ENCODE measurements at places on chromosomes 2 and 18.
A peak's percentile ranks its signal among the peaks of the same experiment; 100 is the strongest.

GRCh38 chr2:200585730-200586643 is at the start of gene AOX1:
TSS of gene AOX1 (plus strand) at chr2:200586014. CDS start at chr2:200586109, 95 bp downstream.
- peak; percentile 63 for DNase-seq

DNA sequence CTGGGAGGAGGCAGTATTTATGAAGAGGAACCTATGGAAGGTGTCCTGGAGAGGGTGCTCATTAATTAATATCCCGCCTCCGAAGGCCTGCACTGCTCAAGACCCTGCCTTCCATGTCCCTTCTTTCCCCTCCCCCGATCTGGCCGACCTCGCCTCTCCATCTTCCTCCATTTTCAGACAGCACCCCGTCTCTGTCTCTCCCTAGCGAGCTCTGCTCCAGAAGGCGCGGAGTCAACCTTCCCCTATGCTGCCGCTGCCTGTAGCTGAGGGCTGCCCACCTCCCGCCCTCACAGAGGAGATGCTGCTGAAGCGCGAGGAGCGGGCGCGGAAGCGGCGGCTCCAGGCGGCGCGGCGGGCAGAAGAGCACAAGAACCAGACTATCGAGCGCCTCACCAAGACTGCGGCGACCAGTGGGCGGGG is 1.1 kb upstream of the WBP1 start:
- peak; percentile 17 for DNase-seq

DNA sequence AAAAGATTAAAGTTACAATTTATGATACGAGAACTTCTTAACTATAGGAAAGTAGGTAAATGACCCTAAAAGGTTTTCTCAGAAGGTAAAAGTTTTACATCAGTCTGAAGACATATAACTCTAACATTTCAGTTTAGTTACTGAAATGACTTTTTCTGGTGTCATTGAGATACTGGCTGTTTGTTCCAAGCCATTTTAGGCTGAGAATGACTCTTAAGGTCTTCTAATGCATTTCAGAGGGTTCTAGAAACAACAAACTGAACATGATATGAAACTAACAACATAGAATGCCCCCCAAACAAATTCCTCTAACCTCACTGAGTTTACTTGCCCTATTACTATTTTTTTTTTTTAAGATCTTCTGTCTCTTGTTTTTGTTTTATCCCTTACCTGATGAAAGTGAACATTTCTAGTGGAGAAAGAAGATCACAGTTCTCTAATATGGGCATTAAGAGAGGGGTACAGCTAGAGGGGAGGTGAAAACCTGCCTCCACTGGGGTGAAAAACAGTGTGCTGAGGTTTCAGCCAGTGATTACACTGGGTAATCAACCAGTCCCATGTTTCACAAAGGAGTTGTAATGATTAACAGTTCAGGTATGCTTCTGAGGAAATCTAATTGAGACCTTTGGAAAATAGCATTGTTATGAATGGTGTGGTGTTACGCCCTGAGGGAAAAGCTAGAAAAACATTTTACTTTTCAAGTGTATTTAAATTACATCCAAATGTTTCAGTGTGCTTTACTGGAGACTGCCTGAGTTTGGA is 11.2 kb downstream of the NABP1 start:
- DNase-seq = peak; percentile 85

DNA sequence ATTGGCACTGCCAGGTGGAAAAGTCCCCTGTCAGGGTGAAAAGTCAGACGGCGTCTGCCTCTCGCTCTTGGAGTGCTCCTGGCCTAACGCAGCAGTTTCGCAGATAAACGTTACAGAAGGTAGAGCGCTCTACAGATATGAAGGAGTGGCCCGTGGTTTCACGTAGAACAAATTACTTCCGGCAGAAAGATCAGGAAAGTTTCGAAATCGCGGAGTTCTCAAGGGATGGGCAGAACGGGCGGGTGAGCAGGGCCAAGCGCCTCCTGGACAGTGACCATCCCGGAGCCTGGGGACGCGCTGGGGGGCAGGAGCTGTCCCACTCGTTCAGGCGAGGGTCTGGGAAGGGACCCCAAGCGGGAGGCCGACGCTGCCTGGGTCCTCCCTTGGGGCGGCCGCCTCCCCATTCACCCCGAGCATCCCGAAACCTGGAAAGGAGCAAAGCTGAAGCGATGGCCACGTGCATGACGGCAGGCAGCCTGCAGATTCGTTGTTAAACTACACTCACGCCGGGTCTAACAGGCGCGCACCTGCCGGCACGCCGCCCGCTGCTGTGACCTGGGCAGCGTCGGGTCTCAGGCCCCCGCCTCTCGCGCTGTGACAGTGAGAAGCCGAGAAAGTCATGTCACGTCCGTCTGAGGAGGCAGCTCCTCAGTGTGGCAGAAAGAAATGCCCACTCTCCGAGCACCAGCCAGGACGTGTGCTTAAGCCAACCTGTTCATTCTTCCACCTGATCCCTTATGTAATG is 122.9 kb upstream of the SALL3 start:
- DNase-seq = no peak

- DNase-seq = no peak
These were observed 507.9 kb upstream of the CDH2 start for GRCh38 chr18:28684746-28685355.

GRCh38 chr2:6368281-6368680 is 497.4 kb downstream of the CMPK2 start:
- DNase-seq = peak; percentile 80

- DNase-seq = no peak
These were observed 11.3 kb downstream of the GATA6 start for GRCh38 chr18:22180722-22181121.

GRCh38 chr2:100877555-100877954 is 57.6 kb downstream of the NPAS2 start:
- peak; percentile 51 for DNase-seq

DNA sequence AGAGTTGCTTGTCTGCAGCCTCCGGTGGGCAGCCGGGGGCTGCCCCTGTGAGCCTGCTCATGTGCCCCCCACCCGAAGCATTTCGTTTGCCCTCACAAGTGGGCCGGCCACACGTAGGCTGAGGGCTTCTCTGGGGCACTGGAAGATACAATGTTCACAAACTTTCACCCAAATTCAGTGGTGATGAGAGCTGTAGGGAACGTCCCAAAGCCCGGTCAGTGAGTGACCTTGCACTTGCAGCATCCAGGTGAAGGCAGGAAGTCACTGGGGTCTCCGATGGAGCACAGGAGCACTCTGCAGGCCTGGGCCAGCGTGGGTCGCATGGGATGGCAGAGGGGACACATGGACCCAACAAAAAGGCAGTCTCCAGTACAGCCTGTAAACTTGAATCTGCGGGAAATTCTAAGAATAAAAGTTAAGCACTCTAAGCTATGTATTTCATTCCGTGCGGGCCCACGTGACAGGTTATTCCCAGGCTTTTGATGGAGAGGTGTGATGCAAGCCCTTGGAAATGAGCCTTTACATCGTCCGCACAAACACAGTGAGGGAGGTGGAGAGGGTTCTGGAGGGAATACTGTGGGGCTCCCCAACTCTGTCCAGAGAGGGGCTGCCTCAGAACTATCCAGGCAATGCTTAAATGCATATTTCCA is 42.5 kb downstream of the CNGA3 start:
- DNase-seq = no peak

DNA sequence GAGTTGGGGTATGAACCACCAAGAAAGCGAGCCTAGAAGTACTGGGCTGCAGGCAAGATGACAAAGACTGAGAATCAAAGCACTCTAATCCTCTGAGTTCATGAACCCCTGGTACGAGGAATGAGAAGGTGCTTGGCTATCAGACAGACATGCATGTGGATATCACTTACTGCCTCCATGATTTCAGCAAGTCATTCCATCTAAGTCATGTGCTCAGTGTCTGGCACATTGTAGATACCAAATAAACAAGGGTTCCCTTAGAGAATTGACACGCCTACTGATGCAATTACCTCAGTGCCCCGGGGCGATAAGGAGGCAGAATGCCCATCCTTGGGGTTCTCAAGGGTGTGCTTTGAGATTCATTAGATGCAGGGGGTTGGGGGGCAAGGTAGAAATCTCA is 125.6 kb upstream of the PKDCC start:
- DNase-seq = no peak

GRCh38 chr2:113829270-113829669 is 60.6 kb upstream of the ACTR3 start:
- no peak for DNase-seq

- DNase-seq = peak; percentile 86
These were observed 54.9 kb upstream of the CAPN13 start for GRCh38 chr2:30862054-30862651.

DNA sequence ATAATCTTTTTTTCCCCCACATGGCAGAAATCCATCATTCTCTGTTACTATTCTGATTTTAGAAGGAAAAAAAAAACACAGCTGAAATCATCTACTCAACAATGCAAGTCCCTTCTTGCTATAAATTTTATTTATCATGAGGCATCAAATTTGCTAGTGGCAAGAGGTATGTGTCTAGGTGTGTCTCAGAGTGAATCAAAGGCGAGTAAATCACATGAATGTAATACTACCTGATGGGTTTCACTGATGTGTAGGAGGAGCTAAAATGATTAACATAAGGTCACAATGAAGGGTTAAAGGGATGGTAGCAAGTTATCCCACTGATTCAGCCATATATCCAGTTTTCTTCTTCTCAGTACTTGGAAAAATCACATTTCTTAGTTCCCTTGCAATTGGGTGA is 24.5 kb upstream of the PELI1 start:
- DNase-seq = no peak

GRCh38 chr2:100193291-100193710 is 50.9 kb upstream of the AFF3 start:
- no peak for DNase-seq

DNA sequence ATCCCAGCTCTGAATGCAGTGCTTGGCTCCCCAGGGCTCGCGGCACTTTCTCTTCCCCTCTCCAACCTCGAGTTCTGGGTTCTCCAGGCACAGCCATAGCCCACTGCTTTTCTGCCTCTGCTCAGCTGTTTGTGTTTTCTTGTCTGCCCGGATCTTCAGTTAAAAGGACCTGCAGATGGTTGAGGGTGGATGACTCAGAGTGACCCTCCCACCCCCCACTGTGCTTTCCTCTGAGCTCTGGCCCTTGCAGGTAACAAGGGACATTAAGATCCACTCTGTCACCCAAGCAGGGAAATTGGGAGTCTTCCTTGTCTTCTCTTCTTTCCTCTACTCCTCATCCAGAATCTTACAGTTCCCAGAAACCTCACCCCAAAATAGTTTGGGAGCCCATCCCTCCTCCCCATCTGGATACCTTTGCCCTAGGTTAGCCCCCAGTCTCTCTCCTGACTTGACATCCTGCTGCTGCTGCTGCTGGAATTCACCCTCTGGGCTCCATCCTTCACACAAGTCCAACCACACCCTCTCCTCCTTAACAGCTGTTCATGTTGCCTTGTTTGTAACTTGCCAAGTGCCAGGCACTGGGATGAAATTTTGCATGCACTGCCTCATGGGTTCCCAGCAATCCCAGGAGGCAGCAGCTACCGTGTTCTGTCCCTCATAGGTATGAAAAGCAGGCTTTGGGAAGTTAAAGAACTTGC is 157.9 kb upstream of the TTC39C start:
- DNase-seq = no peak

GRCh38 chr2:219511547-219512325 is 2.5 kb upstream of the ASIC4 start:
- DNase-seq = no peak

- no peak for DNase-seq
These were observed 13.9 kb downstream of the PSMD14 start for GRCh38 chr2:161321944-161322648.

DNA sequence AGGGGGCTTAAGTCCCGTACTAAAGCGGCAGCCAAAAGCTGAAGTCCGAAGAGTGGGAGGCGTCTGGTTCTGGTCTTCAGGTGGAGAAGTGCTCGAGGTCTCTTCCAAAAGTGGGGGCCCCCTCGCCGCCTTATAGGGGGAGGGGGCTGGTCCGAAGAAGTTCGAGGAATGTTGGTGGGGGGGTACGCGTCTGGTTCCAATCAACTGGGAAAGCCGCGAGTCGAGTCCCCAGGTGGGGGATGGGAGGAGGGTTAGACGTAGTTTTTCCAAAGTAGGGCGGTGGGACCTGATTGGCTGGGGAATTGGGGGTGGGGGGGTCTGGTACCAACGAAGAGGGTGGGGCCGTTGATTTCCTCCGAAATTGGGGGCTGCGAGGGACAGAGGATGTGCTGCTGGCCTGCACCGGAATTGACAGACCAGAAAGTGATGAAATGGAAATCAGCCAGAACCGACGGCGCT is 594 bp downstream of the ITM2C start:
- DNase-seq = no peak

GRCh38 chr2:171480908-171481307 is 41.4 kb upstream of the CYBRD1 start:
- DNase-seq = no peak

DNA sequence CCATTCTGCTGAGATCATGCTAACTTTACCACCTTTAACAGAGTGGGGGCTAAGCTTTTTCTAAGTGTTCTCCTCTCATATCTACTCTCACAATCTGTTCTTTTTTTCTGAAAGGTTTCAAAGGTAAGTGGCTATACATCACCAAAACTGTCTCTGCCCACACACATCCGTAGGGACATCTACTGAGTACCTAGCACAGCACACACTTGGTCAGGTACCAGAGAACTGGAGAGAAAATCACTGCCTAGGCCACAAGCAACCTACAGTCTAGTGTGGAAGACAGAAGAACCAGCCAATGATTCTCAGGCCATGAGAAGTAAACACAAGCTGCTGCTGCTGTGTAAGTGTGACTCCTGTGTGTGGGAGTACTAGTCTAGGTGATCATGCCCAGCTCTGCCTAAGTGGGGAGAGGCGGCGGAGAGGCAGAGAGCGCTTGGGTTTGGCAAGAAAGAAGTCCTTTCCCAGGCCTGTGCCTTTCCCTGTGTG is 176.1 kb upstream of the ZFP36L2 start:
- DNase-seq = no peak

- no peak for DNase-seq
These were observed 223.5 kb downstream of the HRH4 start for GRCh38 chr18:24683925-24684324.
